Neuronal stem cell (in vitro differentiated cells): ENCODE measurements at places on chromosomes 16 and 17.

- no peak overlapping the region for H3K4me3 ChIP-seq
- peaks cover 28% of the 10 kb centered on the region for H3K4me1 ChIP-seq
- no peak for DNase-seq
Observed at GRCh38 chr16:81632392-81633146, 146.5 kb upstream of the PLCG2 start.

GRCh38 chr17:27319541-27320221, 25.8 kb downstream of the WSB1 start:
- no peak overlapping the region for H3K27ac ChIP-seq
- no peak for DNase-seq
- peaks cover 45% of the 10 kb centered on the region for H3K36me3 ChIP-seq

- DNase-seq, result no peak
- no peak overlapping the region for H3K4me3 ChIP-seq
- no peak overlapping the region for H3K27ac ChIP-seq
- no peaks in the 10 kb centered on the region for H3K36me3 ChIP-seq
Observed at GRCh38 chr17:5630434-5630833, 46.1 kb upstream of the NLRP1 start.

DNA sequence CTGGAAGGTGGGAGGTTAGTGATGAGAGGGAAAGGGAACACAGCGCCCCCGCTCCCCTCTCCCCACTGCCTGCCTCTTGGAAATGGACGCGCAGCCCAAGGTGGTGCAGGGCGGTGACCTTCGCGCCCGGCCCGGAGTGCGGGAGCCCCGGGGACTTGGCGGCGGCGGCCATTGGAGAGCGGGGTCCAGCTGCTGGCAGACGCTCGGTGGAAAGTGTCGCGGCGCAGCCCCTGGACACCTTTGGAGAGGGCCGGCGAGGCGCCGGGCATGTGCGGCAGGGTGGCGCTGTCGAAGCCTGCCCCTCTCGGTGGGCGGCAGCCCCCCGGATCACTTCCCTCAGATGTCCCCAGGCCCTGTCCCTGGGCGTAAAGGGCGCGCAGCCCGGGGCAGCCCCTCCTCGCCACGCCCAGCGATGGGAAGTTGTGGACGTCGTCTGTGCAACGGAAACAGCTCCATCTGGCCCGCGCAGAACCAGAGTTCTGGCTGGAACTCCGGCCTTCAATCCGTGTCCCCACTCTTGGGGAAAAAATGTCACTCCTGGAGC, 16.7 kb downstream of the SALL1 start:
- peak overlapping the region; percentile 59 for H3K4me3 ChIP-seq
- no peaks in the 10 kb centered on the region for H3K27me3 ChIP-seq
- peaks cover 52% of the 10 kb centered on the region for H3K36me3 ChIP-seq

- H3K27me3 ChIP-seq, result peaks cover 11% of the 10 kb centered on the region
- H3K4me1 ChIP-seq, result peaks cover 14% of the 10 kb centered on the region
- H3K36me3 ChIP-seq, result no peaks in the 10 kb centered on the region
Observed at GRCh38 chr17:67990909-67991308, 5.4 kb downstream of the C17orf58 start.

GRCh38 chr16:67608364-67608763, 36.6 kb upstream of the CARMIL2 start:
- no peak overlapping the region for H3K27ac ChIP-seq
- H3K4me3 ChIP-seq, result no peak overlapping the region
- no peaks in the 10 kb centered on the region for H3K27me3 ChIP-seq
- H3K36me3 ChIP-seq, result peaks cover 45% of the 10 kb centered on the region
- DNase-seq, result no peak

DNA sequence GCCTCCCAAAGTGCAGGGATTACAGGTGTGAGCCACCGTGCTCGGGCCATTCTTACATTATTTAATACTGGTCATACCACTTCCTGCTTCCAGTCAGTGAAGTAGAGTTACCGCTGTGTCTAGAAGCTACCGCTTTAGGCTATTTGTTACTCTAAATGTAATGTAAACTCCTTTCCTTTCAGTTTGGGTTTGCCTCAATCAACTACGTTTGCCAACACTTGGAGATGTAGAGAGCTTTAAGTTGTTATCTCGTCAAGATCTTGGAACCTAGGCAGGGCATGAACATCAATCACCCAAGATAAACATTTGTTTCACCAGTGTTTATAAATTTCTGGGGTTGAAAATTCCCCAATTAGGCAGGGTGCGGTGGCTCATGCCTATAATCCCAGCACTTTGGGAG, 275.9 kb downstream of the STX8 start:
- no peaks in the 10 kb centered on the region for H3K4me1 ChIP-seq
- DNase-seq, result no peak
- H3K36me3 ChIP-seq, result no peaks in the 10 kb centered on the region
- no peaks in the 10 kb centered on the region for H3K27me3 ChIP-seq

GRCh38 chr16:31702796-31703195, 170.8 kb upstream of the ZNF267 start:
- H3K27me3 ChIP-seq, result no peaks in the 10 kb centered on the region
- H3K27ac ChIP-seq, result no peak overlapping the region
- DNase-seq, result no peak
- no peak overlapping the region for H3K4me3 ChIP-seq
- H3K36me3 ChIP-seq, result peaks cover 30% of the 10 kb centered on the region

GRCh38 chr17:62995377-62995885, 29.4 kb downstream of the TANC2 start:
- H3K36me3 ChIP-seq, result no peaks in the 10 kb centered on the region
- H3K4me3 ChIP-seq, result no peak overlapping the region
- no peaks in the 10 kb centered on the region for H3K4me1 ChIP-seq
- H3K27ac ChIP-seq, result no peak overlapping the region
- no peaks in the 10 kb centered on the region for H3K27me3 ChIP-seq
- DNase-seq, result peak; percentile 11

- no peak for DNase-seq
- H3K4me1 ChIP-seq, result peaks cover 5% of the 10 kb centered on the region
Observed at GRCh38 chr17:40178660-40179059, 1.4 kb downstream of the RAPGEFL1 start.

DNA sequence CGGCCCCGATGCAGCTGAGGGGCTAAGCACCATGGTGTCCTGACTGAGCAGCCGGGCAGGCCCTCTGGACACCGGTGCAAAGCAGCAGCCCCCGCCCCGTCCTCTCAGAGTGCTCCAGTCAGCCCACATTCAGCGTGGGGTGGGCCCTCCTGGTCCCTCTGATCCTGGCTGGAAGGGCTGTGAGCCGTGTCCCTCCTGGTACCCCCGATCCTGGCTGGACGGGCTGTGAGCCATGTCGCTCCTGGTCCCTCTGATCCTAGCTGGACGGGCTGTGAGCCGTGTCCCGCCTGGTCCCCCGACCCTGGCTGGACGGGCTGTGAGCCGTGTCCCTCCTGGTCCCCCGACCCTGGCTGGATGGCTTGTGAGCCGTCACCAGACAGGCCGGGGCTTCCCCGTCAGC, 26.9 kb upstream of the ACSF3 start:
- H3K36me3 ChIP-seq, result no peaks in the 10 kb centered on the region
- no peak overlapping the region for H3K4me3 ChIP-seq
- H3K4me1 ChIP-seq, result peaks cover 10% of the 10 kb centered on the region
- H3K27me3 ChIP-seq, result no peaks in the 10 kb centered on the region
- no peak overlapping the region for H3K27ac ChIP-seq
